ENCODE measurements at places on chromosomes 4 and X.

- no peak for DNase-seq
These were observed 126.1 kb downstream of the FAT4 start for GRCh38 chr4:125440814-125441213.

DNA sequence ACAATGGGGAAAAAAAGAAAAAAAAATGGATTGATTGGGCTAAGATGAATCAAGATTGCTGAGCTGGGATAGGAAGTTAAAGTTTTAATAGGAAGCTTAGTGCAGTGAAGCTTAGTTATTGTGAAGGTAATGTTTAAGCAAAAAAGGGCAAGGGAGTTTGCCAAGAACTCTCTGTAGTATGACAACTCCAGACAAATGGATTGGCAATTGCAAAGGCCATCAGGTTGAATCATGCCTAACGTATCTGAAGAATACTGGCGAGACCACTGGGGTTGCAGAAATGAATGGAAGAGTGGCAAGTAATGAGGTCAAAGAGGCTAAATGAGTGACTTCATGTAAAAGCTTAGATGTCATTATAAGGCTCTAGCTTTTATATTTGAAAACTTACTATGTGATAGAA is 1654.0 kb downstream of the PCDH7 start:
- DNase-seq, result no peak

DNA sequence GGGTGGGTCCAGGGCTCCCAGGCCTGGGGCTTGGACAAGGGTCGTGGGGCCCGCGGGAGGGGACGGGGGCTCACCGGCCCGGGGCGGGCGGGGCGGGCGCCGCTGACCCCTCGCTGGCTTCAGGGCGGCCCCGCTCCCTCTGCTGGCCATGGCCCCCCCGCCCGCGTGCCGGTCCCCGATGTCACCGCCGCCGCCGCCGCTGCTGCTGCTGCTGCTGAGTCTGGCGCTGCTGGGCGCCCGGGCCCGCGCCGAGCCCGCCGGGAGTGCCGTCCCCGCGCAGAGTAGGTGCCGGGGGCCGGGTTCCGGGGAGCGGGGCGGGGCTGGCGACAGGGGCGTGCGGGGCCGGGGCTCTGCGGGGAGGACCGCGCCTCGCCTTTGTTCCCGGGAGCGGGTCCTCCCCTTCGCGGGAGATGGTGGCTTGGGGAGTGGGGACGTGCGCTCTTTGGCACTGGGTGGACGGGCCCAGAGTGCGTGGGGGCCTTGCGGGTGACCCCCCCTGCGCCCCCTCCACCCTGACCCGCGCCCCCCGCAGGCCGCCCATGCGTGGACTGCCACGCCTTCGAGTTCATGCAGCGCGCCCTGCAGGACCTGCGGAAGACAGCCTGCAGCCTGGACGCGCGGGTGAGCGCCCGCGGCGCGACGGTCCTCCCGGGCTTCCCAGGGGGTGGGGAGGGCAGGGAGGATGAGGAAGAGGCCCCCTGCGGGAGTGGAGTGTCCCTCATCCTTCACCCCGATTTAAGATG is 16.8 kb upstream of the NAT8L start:
- peak; percentile 25 for DNase-seq

- DNase-seq, result no peak
These were observed 49.0 kb downstream of the NIPAL1 start for GRCh38 chr4:48065587-48066052.

GRCh38 chrX:130885508-130885907 is 17.5 kb downstream of the ENOX2 start:
- DNase-seq, result no peak

GRCh38 chr4:153318696-153319320 is 25.7 kb upstream of the MND1 start:
- no peak for DNase-seq

DNA sequence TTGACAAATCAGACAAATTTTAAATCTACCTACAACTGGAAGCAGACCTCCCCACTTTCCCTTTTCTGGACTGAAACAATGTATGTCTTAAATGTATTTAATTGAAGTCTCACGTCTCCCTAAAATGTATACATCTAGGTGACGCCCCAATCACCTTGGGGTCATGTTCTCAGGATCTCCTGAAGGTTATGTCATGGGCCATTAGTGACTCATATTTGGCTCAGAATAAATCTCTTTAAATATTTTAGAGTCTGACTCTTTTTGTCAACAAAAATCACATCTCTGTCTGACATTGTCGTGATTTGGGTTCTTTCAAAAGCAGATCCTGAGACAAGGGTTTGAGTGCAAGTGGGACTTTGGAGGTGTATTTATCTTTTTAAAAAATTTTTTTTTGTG is 26.2 kb upstream of the BOD1L1 start:
- DNase-seq, result no peak

DNA sequence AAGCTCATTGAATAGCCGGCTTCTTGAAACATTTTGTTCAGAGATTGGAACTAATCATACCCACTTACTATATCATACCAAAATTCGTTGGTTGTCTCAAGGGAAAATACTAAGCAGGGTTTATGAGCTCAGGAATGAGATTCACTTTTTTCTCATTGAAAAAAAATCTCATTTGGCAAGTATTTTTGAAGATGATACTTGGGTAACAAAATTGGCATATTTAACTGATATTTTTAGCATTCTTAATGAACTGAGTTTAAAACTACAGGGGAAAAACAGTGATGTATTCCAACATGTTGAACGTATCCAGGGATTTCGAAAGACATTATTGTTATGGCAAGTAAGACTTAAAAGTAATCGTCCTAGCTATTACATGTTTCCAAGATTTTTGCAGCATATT is 6.4 kb downstream of the FAM200B start:
- no peak for DNase-seq

- no peak for DNase-seq
These were observed 29.6 kb downstream of the ADGRA3 start for GRCh38 chr4:22486276-22486675.

GRCh38 chrX:140180585-140180984 is 215.3 kb upstream of the CXorf66 start:
- DNase-seq, result no peak

GRCh38 chr4:89055157-89056080 is 1.6 kb downstream of the FAM13A start:
- DNase-seq, result no peak

GRCh38 chrX:109672239-109672638 is 47.3 kb upstream of the KCNE5 start:
- no peak for DNase-seq

DNA sequence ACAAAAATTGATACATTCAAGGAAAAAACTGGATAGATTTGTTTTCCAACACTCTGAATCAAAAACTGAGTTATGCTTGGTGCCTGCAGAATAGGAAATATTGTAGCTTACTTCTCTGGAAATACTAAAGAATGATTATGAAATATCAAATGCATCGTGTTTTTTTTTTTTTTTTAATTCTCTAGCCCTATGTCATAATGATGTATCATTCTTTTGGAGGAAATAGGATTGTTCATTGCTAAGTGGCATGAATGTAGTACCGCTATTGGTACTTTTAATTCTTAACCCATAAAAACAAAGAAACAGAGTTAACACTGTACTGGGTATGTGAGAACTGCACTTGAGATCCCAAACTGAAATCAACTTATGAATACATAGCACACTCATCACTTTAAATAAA is 7.6 kb upstream of the FAM200B start:
- DNase-seq, result no peak

GRCh38 chrX:10636337-10636736 is 16.0 kb upstream of the MID1 start:
- no peak for DNase-seq

GRCh38 chr4:951186-951585 is 18.9 kb downstream of the TMEM175 start:
- DNase-seq, result no peak

- DNase-seq, result no peak
These were observed 353.7 kb downstream of the GASK1B start for GRCh38 chr4:157818946-157819692.

- no peak for DNase-seq
These were observed 18.5 kb downstream of the LRRC66 start for GRCh38 chr4:52001616-52002015.

DNA sequence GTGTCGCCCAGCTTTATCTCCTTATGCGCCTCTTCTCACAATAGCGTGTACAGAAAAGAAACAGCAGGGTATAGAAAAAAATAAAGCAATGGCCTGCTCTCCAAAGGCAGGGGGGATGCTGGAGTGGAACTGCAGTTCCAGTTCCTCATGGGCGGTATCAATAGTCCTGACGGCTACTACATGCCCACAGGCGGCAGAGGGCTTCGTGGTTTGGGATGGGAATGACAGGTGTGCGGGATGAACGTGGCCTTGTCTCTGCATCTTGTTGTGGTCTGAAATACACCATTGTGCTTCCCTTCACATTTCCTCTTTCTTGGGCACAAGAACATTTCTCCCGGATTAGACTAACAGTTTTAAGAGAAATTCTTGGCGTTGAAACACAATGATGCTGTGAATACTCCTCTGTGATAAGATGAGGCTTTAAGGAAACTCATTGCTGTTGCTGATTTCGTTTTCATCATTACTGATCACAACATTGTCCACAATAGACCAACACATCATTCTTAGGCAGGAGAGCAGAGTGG is 124.1 kb upstream of the IGFBP7 start:
- DNase-seq, result no peak

DNA sequence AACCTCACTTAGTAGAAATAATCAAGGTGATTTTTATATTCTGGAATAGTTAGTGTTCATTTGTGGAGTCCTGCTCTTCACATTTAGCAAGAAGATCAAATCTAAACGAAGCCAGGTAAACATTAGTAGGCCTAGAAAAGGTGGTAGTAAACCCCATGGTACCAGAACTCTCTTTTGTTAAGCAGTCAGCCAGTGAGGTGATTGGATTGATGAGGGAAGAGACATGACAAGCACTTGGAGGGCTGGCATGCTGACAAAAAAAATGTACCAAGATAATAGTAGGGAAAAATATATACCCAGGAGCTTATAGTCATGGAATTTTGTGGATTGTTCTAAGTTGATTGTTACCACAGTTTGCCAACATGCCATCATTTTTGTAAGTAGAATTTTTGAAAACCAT is 163.8 kb downstream of the BANK1 start:
- DNase-seq, result no peak

GRCh38 chrX:23901805-23902204 is 5.9 kb downstream of the APOO start:
- peak; percentile 62 for DNase-seq

DNA sequence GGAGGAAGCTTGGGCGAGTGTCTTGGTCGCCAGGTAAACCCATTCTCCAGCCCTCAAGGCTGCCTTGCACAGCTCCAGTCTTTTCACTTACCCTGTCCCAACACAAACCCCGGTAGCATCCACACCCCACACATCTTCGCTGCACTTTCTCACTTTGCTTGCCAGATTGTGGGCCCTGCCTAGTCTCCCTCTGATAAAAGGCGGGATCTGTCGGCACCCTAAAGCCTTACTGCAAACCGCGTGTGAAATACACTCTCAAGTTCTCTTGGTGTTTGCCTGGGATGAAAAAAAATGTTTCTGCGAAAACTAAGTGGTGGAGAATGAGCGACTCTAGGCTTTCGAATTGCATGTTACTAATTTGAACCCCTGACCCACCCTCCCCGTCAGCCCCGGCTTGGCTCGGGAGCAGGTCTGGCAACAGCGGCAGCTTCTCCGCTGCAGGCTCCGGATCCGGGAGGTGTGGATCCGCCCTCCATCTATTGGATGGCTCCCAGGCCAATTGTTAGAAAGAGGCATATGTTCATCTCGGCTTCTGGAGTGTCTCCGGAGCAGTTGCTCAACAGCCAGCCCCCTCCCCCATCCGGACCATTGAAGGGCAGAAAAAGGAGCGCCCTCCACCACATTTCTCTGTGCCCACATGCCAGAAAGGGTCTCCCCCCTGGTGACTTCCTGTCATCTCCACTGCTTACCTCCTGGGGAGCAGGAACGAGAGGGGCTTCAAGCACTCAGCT is 3.0 kb upstream of the CITED1 start:
- no peak for DNase-seq

- DNase-seq, result no peak
These were observed 27.8 kb downstream of the PAPSS1 start for GRCh38 chr4:107692202-107692601.

- DNase-seq, result no peak
These were observed 27.7 kb downstream of the FGF5 start for GRCh38 chr4:80294206-80294605.

- no peak for DNase-seq
These were observed 1.9 kb upstream of the MTTP start for GRCh38 chr4:99572527-99573240.

DNA sequence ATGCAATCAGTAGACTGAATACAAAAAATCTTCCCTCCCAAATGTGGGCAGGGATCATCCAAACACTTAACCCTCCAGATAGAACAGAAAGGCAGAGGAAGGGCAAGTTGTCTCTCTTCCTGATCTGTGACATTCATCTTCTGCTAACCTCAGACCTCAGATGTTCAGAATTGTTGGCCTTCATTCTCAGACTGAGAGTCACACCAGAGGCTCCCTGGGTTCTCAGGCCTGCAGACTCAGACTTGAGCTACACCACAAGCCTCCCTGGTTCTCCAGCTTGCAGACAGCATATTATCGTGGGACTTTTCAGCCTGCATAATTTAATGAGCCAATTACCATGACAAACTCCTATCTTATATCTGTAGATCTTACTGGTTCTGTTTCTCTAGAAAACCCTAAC is 1471.6 kb upstream of the ADGRL3 start:
- no peak for DNase-seq

GRCh38 chr4:168483811-168484210 is 3.5 kb upstream of the DDX60L start:
- no peak for DNase-seq

DNA sequence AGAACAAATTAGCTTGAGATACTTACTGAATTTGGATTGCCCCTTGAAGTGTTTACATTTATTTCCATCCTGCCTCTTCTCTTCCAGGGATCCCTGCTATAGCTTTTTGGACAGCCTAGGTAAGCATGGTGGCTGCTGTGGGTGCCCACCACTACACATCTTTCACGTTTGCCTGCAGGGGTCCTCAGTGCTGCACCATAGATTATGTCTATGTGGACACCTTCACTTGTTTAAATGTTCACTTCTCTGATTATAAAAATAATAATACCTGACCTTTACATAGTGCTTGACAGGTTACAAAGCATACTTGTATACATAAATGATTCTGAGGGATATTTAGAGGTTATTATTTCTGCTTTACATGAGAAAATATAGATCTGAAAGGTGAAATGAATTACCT is 67.9 kb upstream of the SLC4A4 start:
- DNase-seq, result no peak

- DNase-seq, result no peak
These were observed 26.9 kb upstream of the WWC2 start for GRCh38 chr4:183072176-183072575.

- no peak for DNase-seq
These were observed 92.2 kb downstream of the HUWE1 start for GRCh38 chrX:53594354-53594753.

- DNase-seq, result no peak
These were observed 1.8 kb downstream of the SEPTIN6 start for GRCh38 chrX:119690921-119691716.

GRCh38 chr4:185774131-185774653 is 37.8 kb downstream of the SORBS2 start:
- DNase-seq, result no peak

DNA sequence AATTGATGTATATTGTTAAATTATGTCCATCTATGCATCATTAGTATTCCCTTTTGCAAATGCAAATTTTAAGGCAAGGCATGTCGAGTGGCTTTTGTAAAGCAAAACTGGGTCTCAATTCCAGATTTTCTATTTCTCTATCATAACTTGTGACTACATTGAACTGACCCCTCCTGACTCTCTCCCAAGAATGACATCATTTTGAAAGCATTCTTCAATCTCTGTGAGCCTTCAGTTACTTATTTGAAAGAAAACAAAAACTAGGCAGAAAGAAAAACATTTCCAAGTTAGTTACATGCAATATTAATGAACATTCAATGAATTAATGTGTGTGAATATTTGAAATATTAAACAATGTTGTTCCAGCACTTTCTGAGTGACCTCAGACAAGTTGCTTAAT is 314.3 kb upstream of the CLNK start:
- no peak for DNase-seq

GRCh38 chr4:145782756-145783155 is 102.8 kb downstream of the C4orf51 start:
- DNase-seq, result no peak
